Stimulated activated CD8-positive, alpha-beta memory T cell treated with anti-CD3 and anti-CD28 coated beads, Interleukin-12 subunit alpha, Interleukin-12 subunit beta, amount 100 ng/mL, for 1 hour (primary cell): ENCODE measurements at places on chromosomes 7 and 10.
A peak's percentile ranks its signal among the peaks of the same experiment; 100 is the strongest.

DNA sequence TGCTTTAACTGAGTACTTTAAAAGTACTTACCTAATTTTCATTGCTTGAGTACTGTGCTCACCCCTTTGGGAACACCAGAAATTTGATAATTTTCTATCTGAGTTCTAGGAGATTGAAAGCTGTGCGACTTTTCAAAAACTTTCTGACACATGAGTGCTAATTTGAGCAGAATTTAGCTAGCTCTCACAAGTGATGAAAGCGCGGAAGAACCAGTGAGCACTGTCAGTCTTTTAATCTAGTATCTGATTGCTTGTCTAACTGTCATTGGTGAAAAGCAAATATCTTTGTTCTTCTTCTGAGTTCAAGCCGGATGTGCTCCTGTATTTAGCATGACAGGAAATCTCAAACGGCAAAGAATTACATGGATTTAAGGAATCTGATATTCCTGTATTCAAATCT is 899.4 kb downstream of the CNTNAP2 start:
- no peak for DNase-seq

GRCh38 chr10:95295031-95295755 is 4.4 kb upstream of the PDLIM1 start:
- no peak for DNase-seq

DNA sequence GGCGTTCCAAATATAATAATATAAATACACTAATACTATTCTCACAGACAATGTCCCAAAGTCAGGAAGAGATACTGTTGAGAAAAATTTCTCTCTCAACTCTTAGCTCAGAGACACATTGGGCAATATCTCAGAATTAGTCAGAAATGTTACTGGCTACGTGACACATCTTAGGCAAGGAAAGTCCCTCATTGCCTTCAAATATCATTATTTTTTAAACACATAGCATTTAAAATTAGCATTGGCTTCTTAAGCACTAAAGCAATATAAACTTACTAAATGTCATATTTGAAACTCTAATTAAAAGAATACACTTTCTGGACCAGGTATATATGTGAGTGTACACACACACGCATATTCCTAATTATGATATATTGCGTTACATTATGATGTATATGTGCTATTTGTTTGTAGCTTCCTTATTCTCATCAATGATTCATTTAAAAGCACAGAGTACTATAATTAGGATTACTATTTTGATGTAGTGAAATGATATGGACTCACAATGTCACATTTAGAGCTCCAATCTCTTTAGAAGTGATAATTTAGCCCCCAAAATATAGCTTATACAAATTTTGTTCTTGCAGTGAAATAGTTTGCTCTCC is 255.8 kb downstream of the TWIST1 start:
- no peak for DNase-seq

- no peak for DNase-seq
Observed at GRCh38 chr10:22103701-22104470, 100.4 kb upstream of the DNAJC1 start.

DNA sequence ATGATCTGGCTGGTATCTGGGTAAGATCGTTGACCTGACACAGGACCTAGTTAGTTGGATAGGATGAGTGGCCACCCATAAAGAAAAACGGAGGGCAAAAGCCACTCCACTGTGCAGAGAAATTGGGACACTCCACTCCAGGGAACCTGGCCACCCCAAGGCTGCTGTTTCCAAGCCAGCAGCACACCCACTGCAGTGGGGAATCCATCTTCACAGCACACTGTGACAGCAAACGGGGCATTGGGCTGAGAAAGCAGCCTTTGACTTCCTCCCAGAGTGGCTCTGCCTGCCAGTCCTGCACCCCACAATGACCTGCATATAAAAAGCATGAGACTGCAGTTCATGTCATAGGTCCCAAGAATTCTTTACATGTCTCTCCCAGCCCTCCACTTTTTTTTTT is 52.9 kb downstream of the MTPN start:
- no peak for DNase-seq

DNA sequence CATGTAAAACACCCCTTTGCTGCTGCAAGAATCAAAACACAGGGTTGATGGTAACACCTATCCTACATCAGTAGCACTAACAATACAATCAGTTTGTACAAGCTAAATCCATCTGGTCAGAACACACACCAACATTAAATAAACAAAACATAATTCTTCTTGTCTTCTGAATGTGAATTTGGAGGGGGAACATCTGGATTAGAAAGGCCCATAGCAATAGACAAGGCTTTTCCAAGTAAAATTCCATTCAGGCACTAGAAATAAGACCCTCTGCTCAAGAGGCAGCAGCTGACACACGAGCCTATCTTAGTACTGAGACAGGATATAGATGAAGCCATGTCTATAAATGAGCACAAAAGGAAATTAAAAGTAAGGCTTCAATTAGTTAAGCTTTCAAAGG is 839.9 kb upstream of the LRRTM3 start:
- DNase-seq: no peak

GRCh38 chr10:99658622-99659030 is 683 bp upstream of the ENTPD7 start:
- DNase-seq: peak; percentile 11

GRCh38 chr7:133315332-133316040 is 62.6 kb downstream of the EXOC4 start:
- no peak for DNase-seq

DNA sequence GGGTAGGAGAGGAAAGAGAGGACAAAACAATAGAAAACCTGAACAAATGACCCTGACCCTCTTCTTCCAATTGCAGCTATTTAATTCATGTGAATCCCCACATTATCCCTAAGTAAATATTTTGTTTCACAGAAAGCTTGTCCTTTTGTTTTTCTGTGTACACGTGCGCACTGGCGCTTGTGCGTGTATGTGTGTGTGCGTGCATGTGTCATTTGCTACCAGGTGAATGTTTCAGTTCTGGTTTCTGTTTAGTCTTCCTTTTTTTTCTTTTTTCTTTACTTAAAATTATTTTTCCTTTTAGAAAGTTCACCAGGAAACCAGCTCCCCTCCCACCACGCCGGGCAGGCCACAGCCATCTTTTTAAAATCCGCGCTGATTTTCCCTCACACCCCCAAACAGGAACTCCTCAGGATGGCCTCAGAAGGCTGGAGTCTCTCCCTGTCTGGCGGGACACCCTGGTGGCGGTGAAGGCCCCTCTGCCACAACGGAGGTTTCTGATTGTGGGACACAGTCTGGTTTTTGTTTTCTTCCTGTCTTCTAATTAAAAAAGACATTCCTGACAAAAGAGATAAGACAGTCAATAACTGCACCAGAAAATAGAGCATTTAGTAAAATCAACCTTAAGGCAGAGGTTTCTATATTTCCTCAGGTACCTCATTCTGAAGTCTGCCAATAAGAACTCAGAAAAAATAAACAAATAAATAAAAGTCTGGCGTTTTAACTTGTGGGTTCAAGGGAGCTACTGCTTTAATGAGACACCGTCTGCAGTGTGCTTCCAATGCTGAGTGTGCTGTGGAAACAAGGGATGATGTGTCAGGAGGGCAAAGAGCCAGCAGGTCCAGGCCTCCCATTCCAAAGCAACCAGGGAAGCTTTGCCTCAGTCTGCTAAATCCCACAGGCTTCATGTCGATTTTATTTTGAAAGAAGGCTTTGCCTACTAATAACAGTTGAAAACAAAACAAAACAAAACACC is 17.4 kb downstream of the IRF5 start:
- DNase-seq: no peak
